ENCODE measurements at places on chromosomes 16 and 17. TPM values are rescaled to one million over a fixed set of nuclear protein-coding genes. Genes with fewer than 3 reads are reported as not detected.

Gene SLC38A10
- total RNA-seq, result 55.7 TPM

Gene KRT39
- 0.44 TPM for total RNA-seq

Gene C17orf107
- total RNA-seq, result 9.5 TPM

Gene TM4SF5
- total RNA-seq, result not detected

Gene CD79B
- total RNA-seq, result 0.77 TPM

Gene PDILT
- total RNA-seq, result not detected

Gene TEX19
- not detected for total RNA-seq

Gene ARHGAP27
- total RNA-seq, result 11.5 TPM

All from camera-type eye (tissue), 1 donor.